ENCODE measurements at places on chromosomes 7 and 10.

GRCh38 chr10:36802490-36803153 lies 322.8 kb upstream of the ANKRD30A start:
- DNase-seq, result no peak
- no peaks in the 10 kb centered on the region for H3K27me3 ChIP-seq
- H3K27ac ChIP-seq, result no peak overlapping the region
- H3K4me3 ChIP-seq, result no peak overlapping the region
- H3K4me1 ChIP-seq, result no peaks in the 10 kb centered on the region

DNA sequence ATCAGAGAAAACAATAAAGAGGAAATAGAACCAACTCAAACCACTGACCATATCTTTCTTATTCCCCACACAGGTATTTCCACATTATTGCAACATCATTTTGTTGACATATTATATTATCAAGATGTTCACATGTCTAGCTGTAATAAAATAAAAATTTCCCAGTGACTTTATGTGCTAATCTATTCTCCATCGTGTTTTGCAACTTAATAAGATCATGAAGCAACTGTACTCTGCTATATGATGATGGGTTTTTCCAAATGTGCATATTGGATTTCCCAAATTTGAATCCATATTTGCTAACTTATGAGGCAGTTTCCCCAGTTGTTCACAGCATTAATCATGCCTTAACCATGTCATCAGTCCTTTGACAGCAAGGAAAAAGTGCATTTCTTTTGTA lies 127.8 kb downstream of the ITGB8 start:
- peaks cover 5% of the 10 kb centered on the region for H3K36me3 ChIP-seq
- no peak for DNase-seq
- no peaks in the 10 kb centered on the region for H3K27me3 ChIP-seq

DNA sequence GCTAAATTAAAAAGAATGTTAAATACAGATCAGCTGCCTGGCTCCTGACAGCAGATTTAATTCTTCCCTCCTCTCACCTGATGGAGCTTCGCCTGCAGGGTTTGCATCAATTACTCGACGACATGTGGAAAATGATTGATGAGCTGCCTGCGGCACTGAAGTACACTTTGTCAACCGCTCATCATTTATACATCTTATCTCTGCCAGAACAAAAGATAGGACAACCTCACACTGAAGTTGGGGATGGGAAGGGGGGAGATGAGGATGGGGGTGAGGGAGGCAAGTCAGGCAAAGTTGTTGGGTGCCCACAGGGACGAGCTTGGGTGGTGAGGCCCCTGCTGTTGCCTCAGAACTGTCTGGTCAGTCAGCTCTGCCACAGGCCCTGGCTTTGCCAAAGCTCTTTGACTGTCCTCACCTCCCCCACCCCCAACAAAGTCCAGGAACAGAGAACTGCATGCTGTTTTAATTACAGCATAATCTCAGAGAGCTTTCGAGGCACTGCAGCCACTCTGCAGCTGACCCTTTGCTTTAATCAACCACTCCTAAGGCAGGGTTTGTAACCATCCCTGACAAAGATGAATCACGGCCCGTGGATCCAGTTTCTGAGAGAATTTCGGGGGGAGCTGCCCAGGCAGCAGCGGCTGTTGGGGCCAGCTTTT lies 702.3 kb downstream of the LRMDA start:
- DNase-seq, result no peak
- H3K4me1 ChIP-seq, result peaks cover 9% of the 10 kb centered on the region
- no peaks in the 10 kb centered on the region for H3K36me3 ChIP-seq
- peaks cover 6% of the 10 kb centered on the region for H3K27me3 ChIP-seq

GRCh38 chr10:49679480-49679893 lies at the start of gene C10orf53:
Gene C10orf53, plus strand, starts transcription at chr10:49679651. Its CDS starts 47 bp downstream, at chr10:49679698.
- peaks cover 14% of the 10 kb centered on the region for H3K27me3 ChIP-seq
- no peak within 1 kb of the TSS for H3K27ac ChIP-seq
- no peaks in the 10 kb centered on the region for H3K4me1 ChIP-seq
- DNase-seq, result no peak

- no peak overlapping the region for H3K27ac ChIP-seq
- H3K27me3 ChIP-seq, result no peaks in the 10 kb centered on the region
- DNase-seq, result no peak
- peaks cover 13% of the 10 kb centered on the region for H3K36me3 ChIP-seq
- H3K4me1 ChIP-seq, result no peaks in the 10 kb centered on the region
These were observed 318.5 kb downstream of the PRPF18 start for GRCh38 chr10:13905281-13905680.

DNA sequence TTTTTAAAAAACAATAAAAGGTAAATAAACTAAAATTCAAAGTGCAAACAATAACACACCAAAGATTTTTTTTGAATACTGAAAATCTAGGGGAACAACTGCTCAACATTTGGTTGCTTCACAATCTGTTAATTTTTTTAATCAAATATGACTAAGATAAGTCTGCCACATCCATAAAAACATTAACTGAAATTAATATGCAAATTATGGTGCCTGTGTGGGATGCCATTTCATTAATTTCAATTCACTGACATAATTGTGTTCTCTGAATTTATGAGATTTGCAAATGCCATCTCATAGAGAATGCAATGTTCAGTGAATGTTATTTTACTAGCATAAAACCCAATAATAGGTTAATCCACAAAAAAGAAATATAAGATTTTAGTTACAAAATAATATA lies 233.8 kb downstream of the LRRN3 start:
- H3K27ac ChIP-seq, result no peak overlapping the region
- H3K4me3 ChIP-seq, result no peak overlapping the region
- H3K4me1 ChIP-seq, result peaks cover 18% of the 10 kb centered on the region
- no peaks in the 10 kb centered on the region for H3K27me3 ChIP-seq
- DNase-seq, result no peak
- H3K36me3 ChIP-seq, result no peaks in the 10 kb centered on the region
